ENCODE measurements at places on chromosomes 12 and 14. TPM values are rescaled to one million over a fixed set of nuclear protein-coding genes. Genes with fewer than 3 reads are reported as not detected.

PRR4 gene
- not detected for total RNA-seq

DNA sequence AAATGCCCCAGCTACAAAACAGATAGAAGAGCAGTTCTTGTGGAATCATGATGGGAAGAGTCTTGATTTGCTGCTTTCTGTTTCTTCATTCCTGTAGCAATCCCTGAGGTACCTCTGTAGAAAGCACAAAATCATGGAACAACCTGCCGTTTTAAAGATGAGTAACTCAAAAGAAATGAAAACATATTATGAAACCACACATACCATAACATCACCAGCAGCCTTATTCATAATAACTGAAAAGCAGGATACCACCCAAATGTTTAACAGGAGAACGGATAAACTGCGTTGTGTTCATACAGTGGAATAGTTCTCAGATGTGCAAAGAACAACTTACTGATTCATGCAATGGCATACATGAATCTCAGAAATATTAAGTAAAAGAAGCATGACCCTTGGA is 188.1 kb downstream of the RGS6 start:
- no peak for DNase-seq

- no peak for DNase-seq
These were observed 943 bp upstream of the MGAT4C start for GRCh38 chr12:86257134-86257533.

DNA sequence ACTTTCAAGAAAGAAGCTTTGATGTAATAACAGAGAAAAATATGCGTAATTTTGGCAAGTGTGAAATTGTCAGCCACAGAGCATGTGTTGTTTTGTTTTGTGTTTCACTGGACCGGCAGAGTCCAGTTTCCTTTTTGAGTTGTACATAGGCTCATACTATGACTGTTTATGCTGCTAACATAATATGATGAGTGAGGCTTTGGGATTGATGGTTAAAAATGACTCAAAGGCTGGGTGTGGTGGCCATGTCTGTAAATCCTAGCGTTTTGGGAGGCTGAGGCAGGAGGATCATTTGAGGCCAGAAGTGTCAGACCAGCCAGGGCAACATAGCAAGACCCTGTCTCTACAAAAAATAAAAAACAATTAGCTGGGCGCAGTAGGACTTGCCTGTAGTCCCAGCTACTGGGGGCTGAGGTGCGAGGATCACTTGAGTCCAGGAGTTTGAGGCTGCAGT is 487.9 kb downstream of the PCNX1 start:
- no peak for DNase-seq

KLRB1 gene
- not detected for total RNA-seq

DNA sequence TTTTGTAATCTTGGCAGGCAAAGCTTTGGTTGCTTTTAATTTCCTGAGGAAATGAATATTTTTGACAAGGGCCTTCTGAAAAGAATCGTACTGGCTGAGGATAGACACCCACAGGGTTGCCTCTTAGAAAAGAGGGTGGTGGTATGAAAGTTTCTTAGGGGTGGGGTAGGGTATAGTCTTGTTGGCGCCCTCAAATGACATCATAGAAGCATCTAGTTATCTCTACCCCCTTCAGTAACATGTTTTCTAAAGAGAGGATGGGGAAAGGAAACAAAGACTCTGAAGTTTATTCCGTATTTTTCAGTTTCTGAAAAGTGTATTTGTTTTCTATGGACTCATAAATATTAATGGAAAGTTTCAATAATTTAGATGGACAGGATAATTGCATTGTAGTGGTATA is 13.7 kb downstream of the PRKCH start:
- DNase-seq: no peak

GPR68 gene
- not detected for total RNA-seq

SERPINA3 gene
- total RNA-seq: 1,783 TPM

DNA sequence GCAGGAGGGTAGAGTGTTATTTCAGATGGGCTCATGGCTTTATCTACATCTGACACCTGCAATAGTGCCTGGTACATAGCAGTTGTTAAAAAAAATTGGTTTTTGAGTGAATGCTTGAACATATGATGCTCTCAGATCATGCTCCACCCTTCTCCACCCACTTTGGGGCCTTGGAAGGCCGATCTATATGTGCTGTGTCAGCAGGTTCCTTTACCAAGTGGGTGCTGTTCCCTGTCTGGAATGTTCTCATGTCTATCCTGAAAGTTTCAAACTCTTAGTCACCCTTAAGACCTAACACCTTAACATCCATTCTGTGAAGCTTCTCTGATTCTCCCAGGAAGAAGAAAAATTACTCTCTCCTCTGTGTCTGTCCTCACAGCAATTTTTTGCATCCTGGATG is 556.3 kb upstream of the TBX3 start:
- DNase-seq: no peak

- no peak for DNase-seq
These were observed 88.6 kb downstream of the NINJ2 start for GRCh38 chr12:574475-575128.

DTX1 gene
- 11.9 TPM for total RNA-seq

- DNase-seq: no peak
These were observed 126.7 kb upstream of the PTPRQ start for GRCh38 chr12:80317307-80317706.

GRCh38 chr12:29517264-29517663 is 19.8 kb upstream of the OVCH1 start:
- peak; percentile 31 for DNase-seq

- no peak for DNase-seq
These were observed 91.2 kb downstream of the SLC25A21 start for GRCh38 chr14:37081218-37081617.

CCDC92 gene
- total RNA-seq: 19.7 TPM

DNA sequence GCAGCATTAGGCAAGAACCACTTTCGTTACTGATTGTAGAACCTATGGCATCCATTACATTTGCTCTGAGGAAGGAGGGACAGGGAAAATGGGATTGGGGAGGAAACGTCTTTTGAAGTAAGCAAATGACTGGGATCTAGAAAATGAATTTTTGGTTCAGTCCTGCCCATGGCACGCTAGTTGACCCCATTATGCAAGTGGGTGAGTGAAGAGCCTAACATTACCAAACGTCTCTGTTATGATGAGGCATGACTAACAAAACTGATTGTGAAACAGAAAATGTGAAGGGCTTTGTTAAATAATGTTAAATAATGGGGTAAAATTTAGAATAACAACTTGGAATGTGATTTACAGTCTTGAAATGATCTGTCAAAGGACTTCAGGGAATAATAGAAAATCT is 38.9 kb downstream of the CPSF2 start:
- DNase-seq: no peak

DNA sequence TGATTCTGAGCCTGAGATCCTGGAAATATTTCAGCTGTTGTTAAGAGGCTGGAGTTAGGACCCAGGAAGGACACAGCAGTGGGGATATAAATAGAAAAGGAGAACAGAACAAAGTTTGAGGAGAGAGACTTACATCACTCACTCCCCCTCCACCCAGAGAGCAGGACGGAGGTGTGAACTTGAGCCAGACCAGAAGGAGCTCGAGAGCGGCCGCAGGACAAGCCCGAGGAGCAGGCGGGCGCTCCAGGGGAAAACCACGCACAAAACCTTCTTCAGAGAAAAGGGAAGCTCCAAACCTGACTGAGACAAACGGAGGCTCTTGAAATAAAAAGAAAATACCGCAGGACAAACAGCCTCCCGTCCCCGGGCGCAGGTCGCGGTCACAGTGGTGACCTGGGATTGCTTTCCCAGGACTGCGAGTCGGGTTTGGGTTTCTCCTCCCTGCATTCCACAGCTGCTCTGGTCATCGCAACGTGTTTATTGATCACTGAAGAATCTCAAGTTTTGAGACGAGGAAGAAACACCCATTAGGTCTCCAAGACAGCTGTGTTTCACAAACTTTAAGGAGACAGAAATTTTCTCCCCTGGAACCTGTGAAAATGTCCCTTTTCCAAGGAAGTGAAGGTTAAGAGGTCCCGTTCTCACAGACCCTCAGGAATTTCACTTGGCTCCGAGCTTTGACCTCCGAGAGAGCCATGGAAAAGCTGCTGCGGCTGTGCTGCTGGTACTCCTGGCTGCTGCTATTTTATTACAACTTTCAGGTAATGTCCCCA is at the start of gene ADGRD1:
TSS of gene ADGRD1 (plus strand) at position 137 of the 773 bp plus-strand sequence. CDS start at position 696, 559 bp downstream.
- DNase-seq: peak; percentile 73

MGAT4C gene
- under 0.01 TPM for total RNA-seq

DNA sequence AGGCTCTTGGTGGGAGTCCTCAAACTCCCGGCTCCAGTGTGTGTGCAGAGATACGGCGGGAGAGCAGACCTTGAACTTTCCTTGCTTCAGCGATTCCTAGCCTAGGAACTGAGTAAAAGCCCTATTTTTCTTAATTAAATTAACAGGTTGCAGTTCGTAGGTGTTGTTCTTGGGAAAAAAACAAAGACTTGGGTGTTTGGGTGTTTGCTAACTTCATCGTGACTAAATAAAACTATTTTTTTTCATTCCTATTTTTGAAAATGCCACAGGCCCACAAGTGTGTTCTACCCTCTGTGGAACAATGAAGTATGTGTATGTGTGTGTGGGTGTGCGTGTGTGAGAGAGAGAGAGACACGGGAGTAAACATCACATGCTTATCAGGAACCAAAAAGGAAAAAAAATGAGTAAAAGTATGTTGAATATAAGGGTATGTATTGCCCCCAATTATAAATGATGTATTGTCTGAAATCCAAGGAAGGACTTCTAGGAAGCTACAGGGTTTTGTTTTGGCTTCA is 651 bp downstream of the TMEM117 start:
- DNase-seq: peak; percentile 22

GRCh38 chr12:68435816-68436215 is 103.7 kb upstream of the MDM1 start:
- no peak for DNase-seq

RNF212B gene
- not detected for total RNA-seq

DNA sequence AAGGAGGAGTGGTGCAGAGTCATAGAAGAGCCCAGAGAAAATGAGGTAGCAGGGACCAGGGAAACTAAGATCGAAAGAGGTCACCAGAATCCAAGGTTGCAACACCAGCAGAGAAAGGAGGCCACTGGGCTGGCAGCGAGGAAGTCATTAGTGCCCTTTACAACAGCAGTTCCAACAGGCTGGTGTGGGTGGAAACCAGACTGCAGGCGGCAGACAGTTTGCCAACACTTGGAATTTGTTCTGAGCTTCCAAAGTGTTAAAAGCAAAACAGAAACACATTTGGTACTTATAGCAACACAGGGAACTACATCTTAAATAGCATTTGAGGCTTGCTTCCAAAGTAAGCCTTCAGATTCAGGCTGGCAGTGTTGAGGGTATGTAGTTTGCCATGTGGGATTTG is 95.2 kb upstream of the PWP1 start:
- no peak for DNase-seq

GRCh38 chr14:90093942-90094595 is 32.3 kb downstream of the KCNK13 start:
- DNase-seq: no peak

LTBR gene
- total RNA-seq: 173 TPM

HOXC10 gene
- total RNA-seq: not detected

DNA sequence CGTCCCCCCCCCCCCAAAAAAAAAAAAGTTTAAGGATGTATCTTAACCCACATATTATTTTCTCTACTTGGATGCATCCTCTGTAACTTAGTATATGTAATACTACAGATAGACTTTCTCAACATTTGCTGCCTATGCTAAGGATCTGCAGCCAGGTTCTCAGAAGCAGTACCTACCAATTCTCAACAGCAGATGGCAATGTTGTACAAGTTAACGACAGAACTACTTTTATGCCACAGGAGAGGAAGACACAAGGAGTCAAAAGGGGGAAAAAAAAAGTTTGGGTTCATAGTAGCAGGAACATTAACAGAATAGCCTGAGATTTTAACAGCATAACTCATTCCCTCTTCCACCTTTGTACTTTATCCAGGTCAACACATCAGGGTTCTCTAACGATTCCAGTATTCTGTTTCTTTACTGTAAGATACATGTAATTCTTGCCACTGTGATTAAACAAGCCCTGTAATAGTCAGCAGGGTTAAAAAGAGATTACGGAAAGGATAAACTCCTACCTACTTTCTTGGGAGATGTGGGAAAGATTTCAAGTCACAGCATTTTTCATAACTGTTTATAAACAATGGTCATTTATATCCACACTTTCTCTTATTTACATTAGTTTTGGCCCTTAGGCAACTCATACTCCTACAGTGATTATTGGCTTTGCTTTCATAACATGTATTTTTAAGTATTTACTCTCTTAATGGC is 5.7 kb upstream of the NEK9 start:
- peak; percentile 82 for DNase-seq

NANOG gene
- 0.66 TPM for total RNA-seq

- DNase-seq: no peak
These were observed 197.8 kb downstream of the PPM1H start for GRCh38 chr12:62737188-62737587.

DNA sequence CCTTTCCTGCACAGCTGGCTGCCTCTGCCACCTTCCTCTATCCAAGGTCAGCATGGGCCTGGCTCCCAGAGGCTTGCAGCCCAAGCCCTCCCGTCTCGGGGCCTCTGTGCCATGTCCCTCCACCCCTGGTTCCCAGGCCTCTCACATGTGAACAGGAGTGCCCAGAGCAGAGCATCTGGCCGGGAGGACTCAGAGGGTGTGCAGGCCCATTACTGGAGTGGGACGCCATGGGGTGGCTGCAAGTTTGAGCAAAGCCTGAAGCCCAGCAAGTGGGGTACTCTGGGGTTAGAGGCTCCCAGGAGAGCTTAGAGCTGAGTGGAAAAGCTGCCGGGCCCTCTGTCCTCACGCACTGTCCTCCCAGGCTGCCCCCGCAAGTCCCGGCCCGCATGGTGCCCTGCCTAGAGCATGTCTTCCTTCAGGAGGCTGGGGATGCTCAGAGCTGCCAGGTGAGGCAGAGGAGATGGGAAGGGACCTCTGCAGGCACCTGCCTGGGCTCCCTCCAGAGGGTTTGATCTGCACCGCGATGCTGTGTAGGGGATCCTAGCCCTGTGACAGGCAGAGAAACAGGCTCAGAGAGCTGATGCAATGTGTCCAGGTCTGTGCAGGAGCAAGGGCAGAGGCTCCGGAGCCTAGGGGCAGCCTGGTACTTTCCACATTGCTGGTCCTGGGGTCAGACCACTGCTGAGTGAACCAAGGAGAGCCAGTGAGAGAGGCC is 39.8 kb downstream of the DIO3 start:
- DNase-seq: no peak

GRCh38 chr12:103956509-103957027 is 9.1 kb upstream of the TDG start:
- DNase-seq: no peak

- no peak for DNase-seq
These were observed 212.2 kb downstream of the KIF26A start for GRCh38 chr14:104350463-104351185.

DNA sequence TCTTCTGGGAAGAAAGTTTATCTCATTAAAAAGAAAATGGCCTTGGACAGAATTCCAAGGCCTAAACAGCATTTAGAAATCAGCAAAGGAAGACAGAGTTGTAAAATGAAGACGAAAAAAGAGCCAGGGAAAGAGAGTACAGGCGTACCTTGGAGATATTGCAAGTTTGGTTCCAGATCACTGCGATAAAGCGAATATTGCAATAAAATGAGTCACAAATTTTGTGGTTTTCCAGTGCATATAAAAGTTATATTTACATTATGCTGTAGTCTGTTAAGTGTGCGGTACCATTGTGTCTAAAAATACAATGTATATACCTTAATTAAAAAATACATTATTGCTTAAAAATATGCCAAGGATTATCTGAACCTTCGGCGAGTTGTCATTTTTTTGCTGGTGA is 9.0 kb downstream of the PCNX1 start:
- no peak for DNase-seq
